Neural cell (in vitro differentiated cells): ENCODE measurements at places on chromosomes 1 and 21. TPM values are rescaled to one million over a fixed set of nuclear protein-coding genes. Genes with fewer than 3 reads are reported as not detected.

The S100A5 gene
- polyA plus RNA-seq: not detected in 2 replicates

The GUCA2A gene
- not detected in 2 replicates for polyA plus RNA-seq

The ZSWIM5 gene
- polyA plus RNA-seq: 27.2 and 30.5 TPM in 2 replicates

The SMIM34 gene
- polyA plus RNA-seq: not detected in 2 replicates

The TMEM200B gene
- 0.11 and 0.22 TPM in 2 replicates for polyA plus RNA-seq

The DNALI1 gene
- 33.5 and 35.0 TPM in 2 replicates for polyA plus RNA-seq

The REN gene
- not detected in 2 replicates for polyA plus RNA-seq

The DPT gene
- not detected in 2 replicates for polyA plus RNA-seq

The LYPD8 gene
- polyA plus RNA-seq: not detected in 2 replicates

The PLPPR5 gene
- 17.0 and 21.9 TPM in 2 replicates for polyA plus RNA-seq

The C1orf226 gene
- polyA plus RNA-seq: 6.7 and 10.2 TPM in 2 replicates

The NES gene
- polyA plus RNA-seq: 9.9 and 13.7 TPM in 2 replicates

The GBP5 gene
- polyA plus RNA-seq: not detected in 2 replicates

The XPR1 gene
- polyA plus RNA-seq: 174 and 185 TPM in 2 replicates

The C1QTNF12 gene
- polyA plus RNA-seq: 0.74 TPM in 1 of 2 replicates, not detected in the other

The TESK2 gene
- polyA plus RNA-seq: 0.50 and 0.51 TPM in 2 replicates

The LEPROT gene
- polyA plus RNA-seq: 30.9 and 39.2 TPM in 2 replicates

The LRRC42 gene
- polyA plus RNA-seq: 23.9 and 24.8 TPM in 2 replicates

The SLC50A1 gene
- 12.6 and 15.9 TPM in 2 replicates for polyA plus RNA-seq

The TRIM46 gene
- 31.5 and 49.0 TPM in 2 replicates for polyA plus RNA-seq

The LCE6A gene
- not detected in 2 replicates for polyA plus RNA-seq

The CYP4Z1 gene
- 0.51 TPM in 1 of 2 replicates, not detected in the other for polyA plus RNA-seq
